A549 treated with Mapracorat at 1 μM for 4 hours (cell line): ENCODE measurements at places on chromosomes 3 and 15. TPM values are rescaled to one million over a fixed set of nuclear protein-coding genes. Genes with fewer than 3 reads are reported as not detected.

The SAXO2 gene
- total RNA-seq: 2.2 to 2.6 TPM (median 2.2 TPM) in 5 replicates

The HLTF gene
- 13.0 to 17.5 TPM (median 17.0 TPM) in 5 replicates for total RNA-seq

The VILL gene
- 0.07 to 0.32 TPM (median 0.18 TPM) in 4 of 5 replicates, not detected in the other for total RNA-seq

The GRM7 gene
- total RNA-seq: not detected in 5 replicates

The FEZF2 gene
- not detected in 5 replicates for total RNA-seq
